IMR-90 (cell line): ENCODE measurements at places on chromosomes 1 and 21. TPM values are rescaled to one million over a fixed set of nuclear protein-coding genes. Genes with fewer than 3 reads are reported as not detected.

The ARHGEF11 gene
- 15.3 and 16.8 TPM in 2 replicates for total RNA-seq

The ZNF648 gene
- not detected in 2 replicates for total RNA-seq

The PLA2G2D gene
- total RNA-seq: not detected in 2 replicates

The HRNR gene
- not detected in 2 replicates for total RNA-seq

The SPATA46 gene
- total RNA-seq: not detected in 2 replicates

The CHI3L1 gene
- 0.28 TPM in 1 of 2 replicates, not detected in the other for total RNA-seq

The PLA2G4A gene
- total RNA-seq: 3.8 and 4.4 TPM in 2 replicates

The GNG12 gene
- 132 and 233 TPM in 2 replicates for total RNA-seq

The SRSF11 gene
- total RNA-seq: 94.5 and 116 TPM in 2 replicates

The VAV3 gene
- total RNA-seq: 0.18 and 0.28 TPM in 2 replicates
